ENCODE measurements at places on chromosomes 12 and 14.
A peak's percentile ranks its signal among the peaks of the same experiment; 100 is the strongest.

DNA sequence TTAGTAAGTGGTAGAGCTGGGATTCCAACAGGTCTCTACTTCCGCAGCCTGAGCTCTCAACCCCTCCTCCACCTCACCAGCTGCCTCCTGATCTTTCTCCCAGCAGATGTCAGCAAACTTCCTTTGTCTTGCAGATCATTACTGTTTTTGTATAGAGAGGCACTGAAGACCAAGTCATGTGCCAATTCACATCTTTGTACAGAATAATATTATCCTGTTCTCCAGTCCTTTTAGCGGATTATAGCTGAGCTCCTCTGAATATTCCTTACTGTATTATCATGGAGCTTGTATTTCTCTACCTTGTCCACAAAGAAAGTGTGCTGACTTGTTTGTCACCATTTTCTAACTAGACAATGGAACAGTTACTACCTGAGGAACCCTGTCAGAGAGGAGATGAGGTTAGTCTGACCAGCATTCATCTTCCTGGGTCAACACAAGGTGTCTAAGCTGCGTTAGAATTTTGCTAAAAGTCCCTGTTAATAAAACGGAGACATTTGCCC lies 142.3 kb upstream of the ARHGAP5 start:
- DNase-seq: peak; percentile 72

DNA sequence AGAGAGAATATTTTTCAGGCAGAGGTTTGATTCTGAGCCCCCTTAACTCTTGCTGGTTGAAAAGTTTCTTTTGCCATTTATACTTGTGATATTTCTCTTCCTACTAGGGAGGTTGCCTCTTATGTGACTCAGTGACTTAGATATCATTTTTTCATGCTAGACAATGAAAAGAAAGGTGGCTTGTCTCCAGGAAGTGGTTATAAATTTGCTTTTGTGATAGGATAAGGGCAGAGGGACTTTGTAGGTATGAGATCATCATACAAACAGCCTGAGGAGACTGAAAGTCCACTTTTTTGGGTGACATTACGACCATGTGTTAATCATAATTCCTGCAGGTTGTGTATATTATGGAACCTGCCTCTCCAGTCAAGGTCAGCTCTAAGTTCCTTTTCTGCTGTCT lies 35.8 kb downstream of the ACSM4 start:
- DNase-seq: no peak

- DNase-seq: no peak
These were observed 3.3 kb upstream of the CHURC1 start for GRCh38 chr14:64910847-64911495.

GRCh38 chr12:67525617-67525884 lies 123.0 kb upstream of the DYRK2 start:
- DNase-seq: no peak

- DNase-seq: no peak
These were observed 642.2 kb downstream of the DIO2 start for GRCh38 chr14:79569072-79569471.

- no peak for DNase-seq
These were observed 112.5 kb downstream of the RIN3 start for GRCh38 chr14:92626041-92626440.

All from D341Med (cell line).